ENCODE measurements at places on chromosomes 13 and 19.

DNA sequence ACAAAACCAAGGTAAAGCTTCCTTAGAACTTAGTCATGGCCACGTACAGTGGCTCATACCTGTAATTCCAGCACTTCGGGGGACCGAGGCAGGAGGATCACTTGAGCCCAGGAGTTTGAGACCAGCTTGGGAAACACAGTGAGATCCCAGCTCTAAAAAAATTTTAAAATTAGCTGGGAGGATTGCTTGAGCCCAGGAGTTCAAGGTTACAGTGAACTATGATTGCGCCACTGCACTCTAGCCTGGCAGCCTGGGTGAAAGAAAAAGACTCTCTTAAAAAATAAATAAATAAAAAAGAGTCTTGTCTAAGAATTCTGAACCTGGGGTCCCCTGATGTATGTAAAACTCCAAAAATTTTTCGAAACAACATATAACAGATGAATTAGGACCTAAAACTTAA lies 34.9 kb downstream of the N4BP2L2 start:
- no peak for DNase-seq

- no peak for DNase-seq
These were observed 12.8 kb downstream of the RGCC start for GRCh38 chr13:41470196-41470595.

DNA sequence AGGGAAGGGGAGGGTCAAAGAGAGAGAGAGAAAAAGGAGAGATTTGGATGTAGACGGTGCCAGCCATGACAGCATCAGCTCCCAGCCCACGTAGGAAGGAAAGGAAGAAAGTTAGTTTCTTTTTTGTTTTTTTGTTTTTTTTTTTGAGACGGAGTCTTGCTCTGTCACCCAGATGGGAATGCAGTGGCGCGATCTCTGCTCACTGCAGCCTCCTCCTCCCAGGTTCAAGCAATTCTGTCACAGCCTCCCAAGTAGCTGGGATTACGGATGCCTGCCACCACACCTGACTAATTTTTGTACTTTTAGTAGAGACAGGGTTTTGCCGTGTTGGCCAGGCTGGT lies 27.6 kb downstream of the ELL start:
- peak; percentile 41 for DNase-seq

- peak; percentile 53 for DNase-seq
These were observed 154.2 kb downstream of the TM9SF2 start for GRCh38 chr13:99655351-99656091.

DNA sequence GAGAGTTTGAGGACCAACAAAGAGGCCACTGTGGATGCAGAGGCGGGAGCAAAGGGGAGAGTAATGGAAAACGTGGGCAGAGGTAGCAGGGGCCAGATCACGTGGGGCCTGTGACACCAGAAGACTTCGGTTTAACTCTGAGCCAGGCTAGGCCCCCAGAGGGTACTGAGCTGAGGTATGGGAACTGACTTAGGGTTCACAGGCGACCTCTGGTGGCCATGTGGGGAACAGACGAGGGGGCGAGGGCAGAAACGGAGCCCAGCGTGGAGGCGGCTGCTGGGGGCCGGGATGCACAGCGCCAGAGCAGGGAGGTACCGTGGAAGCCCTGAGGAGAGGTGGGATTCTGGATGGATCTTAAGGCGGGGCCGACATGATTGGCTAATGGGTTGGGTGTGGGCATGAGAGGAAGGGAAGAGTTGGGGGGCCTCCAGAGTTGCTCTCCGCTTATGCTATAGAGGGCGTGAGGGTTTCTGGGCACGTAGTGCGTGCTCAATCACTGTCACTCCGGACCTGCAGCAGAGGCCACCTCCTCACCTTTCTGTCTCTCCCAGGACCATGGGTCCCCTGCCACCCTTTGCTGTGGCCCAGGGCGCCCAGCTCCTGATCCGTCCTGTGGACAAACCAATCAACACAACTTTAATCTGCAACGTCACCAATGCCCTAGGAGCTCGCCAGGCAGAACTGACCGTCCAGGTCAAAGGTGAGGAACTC lies 13.7 kb downstream of the PVR start:
- peak; percentile 76 for DNase-seq

- DNase-seq, result no peak
These were observed 150.9 kb downstream of the CACNA1A start for GRCh38 chr19:13355356-13355755.

- no peak for DNase-seq
These were observed 763 bp downstream of the POLD1 start for GRCh38 chr19:50384685-50385535.

DNA sequence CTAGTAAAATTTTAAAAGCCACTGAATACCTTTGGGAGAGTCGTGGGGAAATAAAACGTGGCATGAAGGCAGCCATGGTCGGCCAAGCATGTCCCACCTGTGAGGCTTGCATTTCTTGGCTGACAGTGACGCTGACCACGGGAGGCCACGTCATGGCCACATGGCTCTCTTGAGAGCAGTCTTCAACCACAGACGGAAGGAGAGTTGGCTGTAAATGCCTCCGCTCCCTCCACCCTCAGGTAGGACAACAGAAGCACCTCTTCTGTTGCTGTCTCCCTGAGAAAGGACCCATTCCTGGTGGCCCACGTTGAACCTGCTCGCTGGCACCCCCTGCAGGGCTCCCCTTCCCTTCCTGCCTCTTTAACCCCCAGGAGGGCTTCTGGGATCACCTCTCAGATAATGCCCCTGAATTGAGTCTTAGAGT lies 10.6 kb upstream of the LRRC25 start:
- no peak for DNase-seq

DNA sequence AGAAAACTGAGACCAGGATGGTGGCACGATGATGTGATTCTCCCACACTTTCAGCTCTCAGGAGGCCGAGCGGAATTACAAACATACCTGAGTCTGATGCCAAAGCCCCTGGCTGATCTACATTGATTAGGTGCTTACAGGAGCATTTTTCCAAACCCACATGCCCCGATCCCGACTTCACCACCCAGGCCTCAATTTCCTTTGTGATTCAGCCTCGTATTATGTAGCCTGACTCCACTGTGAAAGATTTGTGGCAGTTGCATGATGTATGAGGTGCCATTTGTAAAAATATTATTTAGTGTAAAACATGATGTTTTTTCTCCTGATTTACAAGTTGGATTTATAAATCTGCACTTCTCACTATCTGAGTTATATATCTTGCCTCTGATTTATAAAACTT lies 118.0 kb downstream of the TSHZ3 start:
- no peak for DNase-seq

DNA sequence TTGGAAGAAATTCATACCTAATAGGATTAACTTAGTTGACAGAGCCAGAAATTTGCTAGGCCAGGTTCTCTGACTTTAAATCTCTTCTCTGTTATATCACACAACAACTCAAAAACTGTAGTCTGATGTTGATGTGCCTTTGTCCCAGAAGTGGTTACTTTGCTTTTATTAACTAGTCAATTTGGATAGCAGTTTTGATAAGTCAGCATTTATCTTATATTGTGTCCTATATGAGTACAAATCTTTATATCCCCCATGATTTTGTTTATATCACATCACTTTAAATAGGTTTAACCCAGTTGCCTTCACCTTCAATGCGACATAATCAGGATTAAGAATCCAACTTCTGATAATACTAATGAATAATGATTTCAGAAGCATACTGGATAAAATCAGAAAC lies 459.3 kb downstream of the GPC6 start:
- no peak for DNase-seq

GRCh38 chr13:56755181-56755935 lies 385.4 kb upstream of the PRR20A start:
- DNase-seq, result no peak

Data from activated CD4-positive, alpha-beta T cell treated with anti-CD3 and anti-CD28 coated beads, Interleukin-10, Interleukin-2, amounts not matched to agents 100 ng/mL and 50 ng/mL, durations not matched to agents 16 hours and 8 hours (primary cell).